ENCODE measurements at places on chromosomes 6 and 20.

GRCh38 chr6:109059153-109059552 is 35.5 kb downstream of the SESN1 start:
- DNase-seq, result no peak

DNA sequence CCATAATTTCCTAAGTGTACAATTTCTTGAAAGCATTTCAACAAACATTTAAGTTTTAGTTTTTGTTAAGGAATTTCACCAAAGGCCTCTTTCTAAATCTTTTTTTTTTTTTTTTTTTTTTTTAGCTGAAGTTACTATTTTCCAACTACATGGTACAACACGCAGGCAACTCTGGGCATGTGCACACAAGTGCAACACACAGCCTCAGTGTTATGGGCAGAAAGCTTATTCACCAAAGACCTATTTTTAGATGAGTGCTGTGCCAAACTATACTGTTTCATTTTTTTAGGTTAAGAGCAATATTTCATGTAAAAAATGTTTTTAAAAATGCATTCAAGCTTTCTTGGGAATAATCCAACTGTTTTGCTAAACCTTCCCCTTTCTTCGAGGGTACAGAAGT is 42.0 kb upstream of the MAP3K4 start:
- DNase-seq, result no peak

- DNase-seq, result no peak
Measured at GRCh38 chr6:72956272-72956671, 269.0 kb downstream of the KHDC1L start.

- no peak for DNase-seq
Measured at GRCh38 chr6:119138906-119139541, 60.6 kb upstream of the FAM184A start.

GRCh38 chr6:142294679-142295078 is 7.1 kb upstream of the ADGRG6 start:
- no peak for DNase-seq

GRCh38 chr6:46998436-46999017 is 43.6 kb downstream of the ADGRF1 start:
- peak; percentile 31 for DNase-seq

GRCh38 chr6:111242452-111242851 is 155.1 kb downstream of the SLC16A10 start:
- peak; percentile 77 for DNase-seq

DNA sequence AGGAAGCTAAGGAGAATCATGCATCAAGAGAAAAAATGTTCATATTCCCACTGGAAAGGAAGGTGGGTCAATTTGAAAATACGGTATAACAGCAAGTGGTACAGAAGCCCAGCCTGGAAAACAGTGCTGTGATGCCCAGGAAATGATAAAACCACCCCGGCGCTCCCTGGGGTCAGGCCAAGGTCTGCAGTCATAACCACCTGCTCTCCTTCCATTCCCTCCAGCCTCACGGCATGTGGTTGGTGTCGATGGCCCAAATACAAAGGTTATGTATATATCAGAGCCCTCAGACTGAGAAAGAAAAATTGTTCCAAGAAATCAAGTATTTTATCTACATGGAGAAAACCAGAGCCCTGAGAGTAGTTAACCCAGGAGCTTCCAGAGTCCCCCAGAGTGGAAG is 208.1 kb upstream of the CDYL start:
- no peak for DNase-seq

DNA sequence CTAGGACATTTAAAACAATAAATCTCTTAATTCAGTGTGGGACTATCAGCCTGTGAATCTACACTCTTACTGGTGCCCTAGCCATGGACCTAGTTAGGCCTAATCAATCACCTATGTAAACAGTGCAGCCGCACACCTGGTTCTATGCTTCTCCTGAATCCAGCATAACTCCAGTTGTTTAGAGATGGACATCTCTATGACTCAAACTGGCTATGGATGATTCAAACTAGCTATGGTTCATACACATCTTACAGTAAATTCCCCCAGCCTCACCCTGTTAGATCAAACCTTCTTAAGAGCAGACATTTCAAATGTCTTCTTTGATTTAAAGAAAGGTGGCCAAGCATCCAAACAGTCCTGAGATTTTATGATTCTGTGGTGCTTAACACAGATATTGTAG is 34.7 kb downstream of the SLC35B3 start:
- DNase-seq, result no peak

DNA sequence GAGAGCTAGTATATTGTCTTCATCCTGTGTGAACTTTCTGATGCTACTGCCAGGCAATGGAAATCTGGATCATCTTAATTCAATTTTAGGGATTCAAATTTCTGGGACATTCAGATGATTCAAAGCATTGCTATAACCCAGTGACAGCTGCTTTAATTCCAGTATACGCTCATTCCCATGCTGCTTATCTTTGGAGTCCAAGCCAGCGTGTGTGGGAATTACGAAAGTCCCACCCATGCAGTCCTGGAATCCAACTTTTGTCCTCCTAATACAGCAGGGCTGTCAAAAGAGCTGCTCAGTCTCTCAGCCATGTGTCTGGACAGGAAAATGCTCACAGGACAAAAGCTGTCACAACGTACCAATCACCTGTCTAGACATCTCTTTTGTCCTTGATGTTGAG is 219.8 kb downstream of the LAMA2 start:
- no peak for DNase-seq

DNA sequence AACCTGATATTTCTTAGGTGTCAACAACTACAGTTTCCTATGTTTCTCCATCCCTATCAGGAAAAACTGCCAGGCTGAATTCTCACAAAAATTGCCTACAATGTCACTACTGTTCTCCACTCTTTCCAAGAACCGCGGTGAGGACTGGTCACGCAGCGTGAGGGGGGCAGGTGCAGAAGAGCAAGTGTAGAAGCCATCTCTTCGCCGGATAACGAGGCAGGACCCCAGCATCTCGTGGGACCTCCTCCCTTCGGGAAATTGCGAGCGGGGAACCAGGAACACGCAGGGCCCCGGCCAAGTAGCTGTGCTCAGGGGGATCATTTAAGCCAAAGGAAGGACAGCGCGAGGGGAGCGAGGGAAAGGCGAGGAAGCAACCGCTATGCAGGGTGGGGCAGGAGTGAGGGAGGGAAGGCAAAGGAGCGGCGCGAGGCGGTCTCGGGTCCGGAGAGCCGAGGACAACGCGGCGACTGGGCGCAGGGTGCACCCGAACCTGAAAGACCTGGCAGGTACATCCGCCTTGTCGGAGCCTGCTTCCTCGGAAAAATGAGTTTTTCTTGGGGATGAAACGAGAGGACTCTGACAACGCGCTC is 559 bp downstream of the APMAP start:
- peak; percentile 37 for DNase-seq

GRCh38 chr6:132490024-132490423 is 22.9 kb downstream of the STX7 start:
- DNase-seq, result peak; percentile 38

GRCh38 chr20:48260129-48260756 is 475.0 kb upstream of the SULF2 start:
- no peak for DNase-seq

DNA sequence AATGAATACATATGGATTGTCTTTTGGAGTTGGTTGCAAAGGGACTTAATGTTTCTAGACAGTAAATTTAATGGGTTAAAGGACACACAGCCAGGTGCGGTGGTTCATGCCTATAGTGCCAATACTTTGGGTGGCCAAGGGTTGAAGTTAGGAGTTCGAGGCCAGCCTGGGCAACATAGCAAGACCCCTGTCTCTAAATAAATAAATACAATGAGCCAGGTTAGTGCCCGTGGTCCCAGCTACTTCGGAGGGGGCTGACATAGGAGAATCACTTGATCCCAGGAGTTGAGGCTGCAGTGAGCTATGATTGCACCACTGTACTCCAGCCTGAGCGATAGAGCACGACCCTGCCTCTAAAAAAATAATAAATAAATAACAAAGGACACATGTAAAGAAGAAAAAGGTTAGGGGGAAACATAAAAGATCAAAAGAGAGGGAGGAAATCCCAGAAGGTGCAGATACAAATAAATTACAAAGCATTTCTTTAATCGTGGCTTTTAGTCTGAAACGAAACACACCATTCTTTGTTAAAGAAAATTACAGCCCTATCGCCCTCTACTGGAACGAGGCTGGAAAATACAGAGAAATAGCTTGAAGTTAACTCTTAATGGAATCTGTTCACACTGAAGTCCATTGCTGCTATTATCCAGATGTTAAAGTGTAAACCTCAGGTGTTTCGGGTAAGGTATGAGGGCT is 42.6 kb upstream of the SCML4 start:
- DNase-seq, result peak; percentile 34

DNA sequence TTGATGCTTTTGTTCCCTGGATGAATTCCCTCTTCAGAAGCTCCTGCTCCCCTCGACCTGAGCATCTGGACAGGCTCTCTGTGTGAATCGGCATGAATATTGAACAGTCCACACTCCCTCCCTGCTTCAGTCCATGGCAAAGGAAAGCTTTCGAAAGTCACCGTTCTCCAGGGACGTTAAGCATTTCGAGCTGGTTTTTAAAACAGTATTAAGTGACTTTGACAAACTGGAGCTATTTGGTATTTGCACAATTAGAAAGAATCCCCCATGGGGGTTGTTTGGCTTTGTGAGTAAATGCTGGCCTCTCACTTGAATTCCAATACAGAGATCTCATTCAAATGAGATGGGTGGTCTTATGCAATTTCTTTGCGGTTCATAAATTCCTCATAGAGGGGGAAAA is 85.3 kb upstream of the TIAM2 start:
- no peak for DNase-seq

- DNase-seq, result no peak
Measured at GRCh38 chr6:150800674-150801314, 64.7 kb upstream of the MTHFD1L start.

DNA sequence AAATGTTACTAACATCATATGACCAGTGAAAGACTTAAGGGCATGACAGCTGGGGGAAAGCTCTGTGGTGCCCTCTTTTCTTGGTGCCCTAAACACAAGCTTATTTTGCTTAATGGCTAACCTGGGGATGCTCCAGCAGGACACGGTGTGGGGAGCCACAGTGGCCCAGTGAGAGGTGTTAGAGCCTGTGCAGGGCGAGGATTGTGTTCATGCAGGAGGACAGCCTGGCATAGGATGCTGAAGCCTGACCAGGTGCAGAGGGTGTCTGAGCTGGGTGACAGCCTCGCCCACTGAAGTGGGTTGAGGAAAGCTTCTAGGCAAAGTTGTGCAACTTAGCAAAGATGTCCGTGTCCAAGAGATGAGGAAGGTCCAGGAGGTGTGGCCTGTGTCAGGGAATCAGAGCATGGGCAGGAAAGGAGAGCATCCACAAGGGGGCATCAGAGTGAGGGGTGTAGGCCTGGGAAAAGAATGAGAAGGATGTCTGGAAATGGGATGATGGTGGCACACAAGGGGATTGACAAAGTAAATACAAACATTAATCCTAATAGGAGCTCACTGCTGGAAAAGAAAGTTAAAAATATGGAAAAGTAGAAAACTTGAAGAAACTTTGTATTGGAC is 33.9 kb downstream of the SLC17A4 start:
- DNase-seq, result peak; percentile 58

GRCh38 chr20:19886661-19887288 is 128.7 kb downstream of the RIN2 start:
- DNase-seq, result no peak

- DNase-seq, result no peak
Measured at GRCh38 chr6:154806804-154807203, 73.6 kb downstream of the SCAF8 start.

DNA sequence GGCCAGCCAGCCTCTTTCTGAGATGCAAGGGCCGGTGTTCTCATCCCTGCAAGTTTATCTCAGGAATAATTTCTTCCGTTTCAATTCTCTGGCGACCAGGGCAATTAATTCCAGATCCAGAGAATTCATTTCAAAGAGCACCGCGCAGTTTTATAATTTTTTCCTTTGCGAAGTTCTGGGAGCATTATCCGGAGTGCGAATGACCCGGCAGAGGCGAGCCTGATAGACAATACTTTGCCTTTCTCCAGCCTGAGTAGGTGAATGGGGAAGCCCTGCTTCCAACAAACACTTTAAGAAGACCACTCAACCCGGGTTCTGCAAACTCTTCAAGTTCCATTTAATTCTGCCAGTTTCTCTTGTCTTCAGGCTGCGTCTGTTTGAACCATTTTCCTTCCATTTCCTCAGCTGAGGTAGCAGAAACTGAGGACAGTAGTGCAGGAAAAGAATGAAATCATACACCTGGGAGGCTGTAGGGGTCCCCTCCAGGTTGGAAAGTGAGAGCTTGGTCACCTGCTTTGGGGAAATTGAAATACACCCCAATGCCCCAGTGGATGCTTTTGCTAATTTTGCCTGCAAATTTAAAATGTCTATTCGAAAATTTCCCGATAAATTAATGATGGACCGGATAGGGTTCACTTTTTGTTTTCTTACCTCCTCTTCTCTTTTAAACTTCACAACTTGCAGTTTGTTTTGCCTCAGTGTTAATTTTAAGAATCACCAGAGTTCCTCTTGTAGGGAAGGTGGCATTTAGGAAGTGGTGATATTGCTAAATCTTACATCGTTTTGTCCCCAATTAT is 1.1 kb downstream of the VGLL2 start:
- no peak for DNase-seq

DNA sequence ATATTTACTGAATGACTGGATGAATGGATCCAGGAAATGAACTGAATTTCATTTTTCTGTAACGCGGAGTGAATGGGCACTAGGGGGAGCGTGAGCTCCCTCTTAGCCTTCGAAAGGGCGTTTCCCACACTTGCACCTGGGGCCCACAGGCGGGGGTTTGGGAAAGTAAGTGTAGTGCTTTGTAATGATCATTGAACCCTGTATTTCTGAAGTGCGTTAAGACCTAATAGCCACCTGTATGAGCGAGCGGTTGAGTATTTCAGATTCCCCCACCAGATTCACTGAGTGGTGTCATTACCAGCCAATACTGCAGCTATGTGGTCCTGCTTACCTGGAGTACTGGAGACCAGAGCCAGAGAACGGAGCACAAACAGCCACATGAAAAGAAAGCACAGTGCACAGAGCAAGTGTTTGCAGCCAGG is 10.5 kb downstream of the SYTL3 start:
- peak; percentile 15 for DNase-seq

- peak; percentile 85 for DNase-seq
Measured at GRCh38 chr6:112298816-112299281, 44.5 kb upstream of the LAMA4 start.

GRCh38 chr20:48661575-48662455 is 166.0 kb downstream of the PREX1 start:
- no peak for DNase-seq

- DNase-seq, result no peak
Measured at GRCh38 chr6:123641497-123641896, 4.7 kb upstream of the TRDN start.

DNA sequence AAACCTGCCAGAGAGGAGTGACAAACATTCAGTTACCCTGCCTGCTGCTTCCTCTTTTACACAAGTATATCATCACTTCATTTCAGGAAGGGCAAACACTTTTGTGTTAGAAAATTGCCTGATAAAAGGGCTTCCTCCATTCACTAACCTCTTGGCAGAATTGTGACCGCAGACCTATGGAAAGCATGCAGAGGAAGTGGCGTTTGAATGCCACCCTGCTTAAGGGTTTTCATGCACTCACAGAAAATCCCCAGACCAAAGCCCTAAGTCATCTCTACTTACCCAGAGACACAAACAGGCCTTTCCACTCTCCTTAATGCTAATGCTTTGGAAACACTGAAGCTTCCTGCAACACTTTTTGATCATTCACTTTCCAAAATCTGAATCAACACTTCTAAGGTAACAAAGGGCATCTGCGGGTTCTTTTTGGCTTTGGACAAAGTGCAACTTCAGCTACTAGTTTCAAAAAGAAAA is 22.1 kb upstream of the RALGAPA2 start:
- DNase-seq, result no peak

- no peak for DNase-seq
Measured at GRCh38 chr6:70823651-70824050, 133.2 kb downstream of the B3GAT2 start.

- DNase-seq, result no peak
Measured at GRCh38 chr6:3525915-3526314, 69.1 kb upstream of the SLC22A23 start.

- DNase-seq, result no peak
Measured at GRCh38 chr6:41732591-41733359, 2.6 kb downstream of the TFEB start.

Data from EL (cell line).